ENCODE measurements at places on chromosomes 2 and 18.
A peak's percentile ranks its signal among the peaks of the same experiment; 100 is the strongest.

DNA sequence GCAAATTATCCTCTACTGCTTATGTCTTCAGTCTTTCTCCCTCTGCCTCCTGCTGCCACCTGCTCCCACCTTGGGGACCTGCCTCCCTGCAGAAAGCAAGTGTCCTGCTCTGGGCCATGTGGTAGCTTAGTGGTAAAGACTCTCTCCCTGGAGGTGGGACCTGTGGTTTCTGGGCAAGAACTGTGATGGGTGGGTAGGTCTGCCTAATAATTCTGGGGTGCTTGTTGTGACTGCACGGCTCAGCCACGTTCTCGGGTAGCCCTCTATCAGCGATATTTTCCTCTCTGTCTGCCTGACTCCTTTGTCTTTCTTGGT is 16.4 kb upstream of the CD28 start:
- no peak for DNase-seq

DNA sequence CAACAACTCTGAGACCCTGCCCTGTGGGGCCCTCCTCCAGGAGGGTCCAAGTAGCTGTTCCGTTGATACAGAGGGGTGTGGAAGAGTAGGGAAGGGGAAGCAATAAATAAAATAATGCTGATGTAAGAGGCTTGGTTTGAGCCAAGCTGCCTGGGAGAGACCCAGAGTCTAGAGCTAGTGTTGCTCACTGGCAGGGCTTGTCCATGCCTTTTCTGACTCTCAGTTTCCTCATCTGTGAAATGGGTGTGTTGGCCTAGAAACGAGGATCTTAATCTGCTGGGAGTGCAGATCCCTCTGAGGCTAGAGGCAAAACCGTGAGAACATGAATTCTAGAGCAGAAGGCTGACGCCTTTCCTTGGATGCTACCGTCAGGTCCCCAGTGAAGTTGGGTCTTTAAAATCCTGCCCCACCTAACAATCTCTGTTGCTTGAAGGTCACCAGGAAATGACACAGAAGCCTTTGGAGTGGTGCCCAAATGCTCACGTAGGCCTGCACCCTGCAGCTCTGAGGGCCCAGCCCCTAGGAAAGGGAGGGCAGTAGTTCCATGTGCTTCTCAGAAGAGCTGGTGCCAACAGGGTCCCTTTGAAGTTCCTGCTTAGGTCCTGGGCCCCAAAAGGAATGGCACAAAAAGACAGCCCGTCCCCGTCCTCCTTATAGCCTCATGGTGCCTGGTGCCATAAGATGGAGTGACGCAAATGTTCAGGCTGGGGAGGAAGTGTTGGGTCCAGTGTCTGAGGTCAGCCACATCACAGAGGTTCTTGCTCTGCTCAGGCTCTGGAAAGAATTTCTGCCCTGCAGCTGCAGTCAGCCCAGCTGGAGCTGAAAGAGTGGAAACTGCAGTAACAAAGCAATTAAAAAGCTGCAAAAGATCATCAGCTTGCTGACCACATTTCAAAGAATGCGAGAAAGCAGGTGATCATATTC is 73.2 kb upstream of the SMAD2 start:
- DNase-seq = no peak

GRCh38 chr2:128520340-128520739 is 201.7 kb upstream of the HS6ST1 start:
- DNase-seq = no peak

- DNase-seq = no peak
Observed at GRCh38 chr2:83757329-83757728, 701.8 kb downstream of the SUCLG1 start.

DNA sequence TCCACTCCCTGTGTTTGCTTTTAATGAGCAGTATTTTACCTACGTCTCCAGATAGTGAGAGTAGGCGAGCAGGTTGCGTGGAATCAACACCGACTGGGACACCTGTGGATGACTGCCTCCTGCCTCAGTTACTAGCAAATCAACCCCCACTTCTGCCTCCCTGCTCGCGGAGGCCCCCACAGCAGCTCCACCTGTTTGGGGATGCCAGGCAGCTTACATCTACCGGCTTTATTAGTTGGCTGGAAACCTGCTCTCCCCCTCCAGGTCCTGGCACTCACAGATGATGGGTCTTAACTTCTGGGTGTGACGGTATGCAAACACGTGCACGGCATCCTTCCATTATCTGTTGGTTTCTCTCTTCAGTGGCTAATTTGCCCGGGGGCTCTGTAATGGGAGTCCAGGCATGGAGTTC is 164.4 kb upstream of the SESTD1 start:
- DNase-seq = no peak

DNA sequence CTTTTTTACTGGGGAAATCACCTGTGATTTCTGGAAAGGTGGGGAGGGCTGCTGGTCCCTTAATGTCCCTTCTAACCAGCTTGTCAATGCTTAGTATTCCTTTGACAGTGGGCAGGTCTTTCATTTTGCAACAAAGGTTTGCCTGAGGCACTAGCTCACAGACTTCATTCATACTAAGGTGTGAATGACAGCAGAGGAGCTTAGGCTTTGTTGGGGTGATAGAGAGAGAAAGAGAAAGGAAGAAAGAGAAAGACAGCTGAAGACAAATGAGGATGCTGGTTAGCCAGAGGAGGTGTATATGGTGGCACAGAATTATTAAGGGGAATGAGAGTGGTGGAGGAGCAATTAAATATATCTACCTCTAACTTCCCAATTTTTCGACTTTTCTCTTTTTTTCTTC is 28.9 kb upstream of the GTF2A1L start:
- DNase-seq = no peak

DNA sequence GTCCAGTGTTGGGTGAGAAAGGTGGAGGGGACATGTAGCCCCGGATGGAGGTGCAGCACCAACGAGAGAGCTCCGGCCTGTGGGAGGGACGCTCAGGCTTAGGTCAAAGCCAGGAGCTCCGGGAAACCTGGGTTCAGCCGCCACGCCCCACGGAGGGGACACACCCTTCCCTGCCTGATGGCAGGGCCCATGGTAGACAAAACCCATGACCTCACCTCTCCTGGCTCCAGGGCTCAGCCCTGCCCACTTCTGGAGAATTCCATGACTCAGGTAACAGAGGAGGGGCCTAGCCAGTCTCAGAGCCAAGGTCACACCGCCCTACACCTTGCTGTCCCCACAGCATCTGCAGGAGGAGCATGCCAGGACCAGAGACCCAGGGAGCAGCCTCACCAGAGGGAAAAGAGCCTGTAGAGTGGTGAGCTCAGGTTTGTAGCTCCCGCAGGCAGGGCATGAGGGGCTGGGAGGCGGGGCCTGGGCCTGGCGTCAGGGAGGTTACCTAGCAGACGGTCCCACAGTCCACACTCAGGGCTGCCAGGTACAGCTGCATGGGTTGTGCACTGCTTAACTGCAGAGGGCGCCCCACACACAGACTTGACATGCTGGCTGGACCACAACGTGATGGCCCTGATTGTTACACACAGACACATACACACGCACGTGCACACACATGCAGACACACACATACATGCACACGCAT is 70.8 kb upstream of the SMAD7 start:
- DNase-seq = no peak

- no peak for DNase-seq
Observed at GRCh38 chr2:143899987-143900386, 619.9 kb downstream of the ZEB2 start.

GRCh38 chr2:121748202-121748601 is 7.2 kb upstream of the TSN start:
- DNase-seq = no peak

DNA sequence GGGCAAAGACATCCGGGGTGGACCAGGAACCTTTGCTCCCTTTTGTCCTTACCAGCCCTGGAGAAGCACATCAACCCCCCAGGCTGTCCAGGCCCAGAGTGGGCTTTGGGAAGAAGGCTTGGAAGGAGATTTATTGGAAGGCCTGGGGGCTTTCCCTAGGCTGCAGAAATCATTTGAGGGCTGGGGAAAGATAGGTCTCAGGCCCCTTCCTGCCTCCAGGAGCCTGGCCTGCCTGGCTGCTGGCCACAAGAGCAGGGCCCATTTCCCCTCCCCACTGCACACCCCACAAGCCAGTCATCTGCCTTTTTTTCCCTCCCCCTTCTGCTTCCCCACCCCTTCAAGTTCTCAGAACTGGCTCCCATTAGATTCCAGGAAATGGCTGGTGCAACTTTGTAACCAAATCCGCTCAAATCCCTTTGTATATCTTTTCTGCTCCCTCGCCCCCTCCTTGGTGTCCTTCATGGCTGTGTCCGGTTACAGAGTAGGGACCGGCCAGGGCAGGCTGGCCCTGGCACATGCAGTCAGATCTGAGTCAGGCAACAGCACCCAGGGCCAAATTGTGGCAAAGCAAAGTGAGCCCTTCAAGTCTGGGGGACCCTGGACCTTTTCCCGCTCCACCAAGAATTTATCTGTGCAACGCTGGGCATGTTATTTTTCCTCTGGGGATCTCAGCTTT is 20.8 kb upstream of the TNP1 start:
- no peak for DNase-seq

GRCh38 chr18:45066886-45067285 is 386.2 kb downstream of the SETBP1 start:
- no peak for DNase-seq

GRCh38 chr2:20352230-20352578 is 1.6 kb upstream of the PUM2 start:
- DNase-seq = no peak

- DNase-seq = no peak
Observed at GRCh38 chr2:3128786-3129185, 248.8 kb downstream of the EIPR1 start.

GRCh38 chr2:216633616-216634369 is 573 bp downstream of the IGFBP2 start:
- DNase-seq = no peak

- DNase-seq = no peak
Observed at GRCh38 chr18:48813833-48814489, 136.8 kb downstream of the SMAD7 start.

- no peak for DNase-seq
Observed at GRCh38 chr2:85787981-85788340, 34.2 kb downstream of the ATOH8 start.

DNA sequence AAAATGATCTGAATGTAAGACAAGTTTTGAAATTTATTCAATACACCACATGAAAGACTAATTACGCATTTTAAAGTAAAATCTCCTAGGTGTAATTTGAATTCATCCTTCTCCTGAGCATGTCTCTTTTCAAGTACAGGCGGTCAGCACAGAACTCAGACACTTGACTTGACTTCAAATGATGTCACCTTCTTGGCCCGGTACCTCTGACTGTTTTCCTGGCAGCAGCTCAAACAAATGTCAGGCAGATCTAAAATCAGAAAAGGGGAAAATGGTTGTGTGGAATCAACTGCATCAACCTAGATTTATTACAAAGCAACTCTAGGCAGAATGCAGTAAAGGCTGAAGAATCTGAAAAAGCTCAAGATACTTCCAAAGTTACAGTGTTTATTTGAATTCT is 11.4 kb upstream of the PROKR1 start:
- peak; percentile 6 for DNase-seq

GRCh38 chr2:127012868-127013267 is 94.1 kb downstream of the BIN1 start:
- no peak for DNase-seq

GRCh38 chr18:50706651-50707050 is 113.2 kb downstream of the MRO start:
- no peak for DNase-seq

- no peak for DNase-seq
Observed at GRCh38 chr2:235500761-235501672, 7.2 kb downstream of the AGAP1 start.

DNA sequence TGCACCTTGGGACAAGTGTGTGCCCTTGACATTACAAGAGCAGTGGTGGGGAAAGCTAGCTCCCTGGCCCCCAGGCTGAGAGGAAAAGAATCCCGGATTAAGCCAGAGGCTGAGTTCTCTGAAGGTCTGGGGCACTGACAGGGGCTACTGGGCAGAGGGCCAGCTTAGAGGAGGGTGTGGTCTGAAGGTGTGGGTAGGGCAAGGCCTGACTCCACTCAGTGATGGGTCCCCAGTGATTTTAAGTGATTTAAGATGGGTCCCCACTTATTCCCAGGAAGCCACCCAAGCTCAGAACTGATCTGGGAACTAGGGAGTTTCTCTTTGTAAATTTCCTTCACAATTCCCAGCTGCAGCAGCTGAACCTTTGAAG is 8.8 kb downstream of the TMEM37 start:
- DNase-seq = no peak

DNA sequence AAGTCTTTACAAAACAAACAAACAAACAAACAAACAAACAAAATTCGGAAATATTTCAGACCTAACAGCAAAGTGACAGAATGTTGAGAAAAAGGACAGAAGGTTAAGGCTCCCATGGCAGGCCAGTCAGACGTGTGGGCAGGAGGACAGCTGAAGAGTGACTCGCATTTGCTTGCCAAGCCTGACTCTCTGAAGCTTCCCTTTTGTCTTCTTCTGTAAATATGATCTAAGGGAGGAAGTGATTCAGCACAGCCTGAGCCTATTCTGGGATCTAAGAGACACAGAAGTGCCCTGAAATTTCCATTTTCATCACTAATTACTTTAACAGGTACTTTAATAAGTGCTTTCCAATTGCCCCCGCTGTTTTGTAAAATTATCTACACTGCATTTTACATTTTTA is 134.0 kb upstream of the LYPD1 start:
- DNase-seq = no peak

- no peak for DNase-seq
Observed at GRCh38 chr2:84900971-84901370, 4.5 kb upstream of the TMSB10 start.

- DNase-seq = peak; percentile 95
Observed at GRCh38 chr18:31685097-31686082, 1.0 kb upstream of the B4GALT6 start.

- DNase-seq = no peak
Observed at GRCh38 chr2:34408100-34408499, 809.0 kb upstream of the FAM98A start.

- peak; percentile 26 for DNase-seq
Observed at GRCh38 chr18:10514601-10515000, 11.2 kb upstream of the NAPG start.

- no peak for DNase-seq
Observed at GRCh38 chr2:45691171-45691999, 39.9 kb downstream of the PRKCE start.

DNA sequence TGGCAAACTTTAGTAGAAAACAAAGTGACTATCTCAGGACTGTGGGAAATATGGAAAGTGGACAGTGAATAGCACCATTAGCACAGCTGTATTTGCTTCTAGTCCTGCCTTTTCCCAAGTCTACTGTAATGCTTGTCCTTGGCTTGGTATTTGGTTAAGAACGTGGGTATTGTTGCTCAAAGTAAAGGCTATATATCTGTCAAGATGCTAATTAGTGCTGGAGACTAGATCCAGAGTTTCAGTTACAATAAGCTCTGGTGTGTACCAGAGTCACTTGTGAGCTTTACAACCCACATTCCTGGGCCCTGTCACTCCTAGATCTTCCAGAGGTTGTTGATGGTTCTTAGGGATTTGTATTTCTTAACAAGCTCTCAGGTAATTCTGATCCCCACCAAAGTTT is 313.6 kb downstream of the SLC8A1 start:
- DNase-seq = no peak

Data from spinal cord (tissue), 10 donors.